Ovary (tissue), 10 donors: ENCODE measurements at places on chromosomes 3 and 15. TPM values are rescaled to one million over a fixed set of nuclear protein-coding genes. Genes with fewer than 3 reads are reported as not detected.

The FANCD2 gene
- total RNA-seq = 4.0 TPM

GRCh38 chr3:14569474-14570000, 29.4 kb upstream of the GRIP2 start:
- no peak for DNase-seq

DNA sequence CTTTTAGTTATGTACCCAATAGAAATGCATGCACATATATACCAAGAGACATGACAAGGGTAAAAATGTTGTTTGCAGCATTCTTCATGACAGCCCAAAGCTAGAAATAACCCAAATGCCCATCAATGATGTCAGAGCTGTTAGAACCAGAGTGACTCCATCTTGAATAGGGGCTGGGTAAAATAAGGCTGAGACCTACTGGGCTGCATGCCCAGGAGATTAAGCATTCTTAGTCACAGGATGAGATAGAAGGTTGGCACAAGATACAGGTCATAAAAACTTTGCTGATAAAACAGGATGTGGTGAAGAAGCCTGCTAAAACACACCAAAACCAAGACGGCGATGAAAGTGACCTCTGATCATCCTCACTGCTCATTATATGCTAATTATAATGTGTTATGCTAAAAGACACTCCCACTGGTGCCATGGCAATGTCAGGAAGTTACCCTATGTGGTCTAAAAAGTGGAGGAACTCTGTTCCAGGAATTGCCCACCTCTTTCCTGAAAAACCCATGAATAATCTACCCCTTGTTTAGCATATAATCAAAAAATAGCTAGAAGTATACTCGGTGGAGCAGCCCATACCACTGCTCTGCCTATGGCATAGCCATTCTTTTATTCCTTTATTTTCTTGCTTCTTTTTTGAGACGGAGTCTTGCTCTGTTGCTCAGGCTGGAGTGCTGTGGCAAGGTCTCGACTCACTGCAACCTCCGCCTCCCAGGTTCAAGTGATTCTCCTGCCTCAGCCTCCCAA, 32.9 kb downstream of the ZBTB11 start:
- DNase-seq = no peak

DNA sequence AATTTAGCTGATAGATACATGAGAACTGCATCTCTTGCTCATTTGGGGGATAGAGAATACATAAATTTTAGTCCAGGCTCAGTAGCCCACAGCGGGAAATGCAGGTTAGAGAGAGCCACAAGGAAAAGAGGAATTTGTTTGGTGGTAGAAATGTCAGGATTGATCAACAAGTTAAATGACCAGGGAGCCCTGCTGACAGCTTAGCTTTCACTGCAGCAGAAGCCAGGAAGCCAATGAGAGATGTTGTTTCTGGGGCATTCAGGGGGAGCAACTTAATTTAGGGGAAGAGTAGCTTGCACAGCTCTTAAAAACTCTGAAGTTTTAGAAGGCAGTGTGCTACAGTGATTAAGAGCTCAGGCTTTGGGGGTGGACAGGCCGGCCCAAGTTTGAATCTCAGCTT, 22.7 kb downstream of the ARHGEF26 start:
- DNase-seq = no peak
